ENCODE measurements at places on chromosomes 7 and 10.

GRCh38 chr10:111222961-111223360 lies 146.1 kb downstream of the ADRA2A start:
- DNase-seq: no peak

- DNase-seq: no peak
Measured at GRCh38 chr10:86400705-86401587, 34.4 kb upstream of the GRID1 start.

DNA sequence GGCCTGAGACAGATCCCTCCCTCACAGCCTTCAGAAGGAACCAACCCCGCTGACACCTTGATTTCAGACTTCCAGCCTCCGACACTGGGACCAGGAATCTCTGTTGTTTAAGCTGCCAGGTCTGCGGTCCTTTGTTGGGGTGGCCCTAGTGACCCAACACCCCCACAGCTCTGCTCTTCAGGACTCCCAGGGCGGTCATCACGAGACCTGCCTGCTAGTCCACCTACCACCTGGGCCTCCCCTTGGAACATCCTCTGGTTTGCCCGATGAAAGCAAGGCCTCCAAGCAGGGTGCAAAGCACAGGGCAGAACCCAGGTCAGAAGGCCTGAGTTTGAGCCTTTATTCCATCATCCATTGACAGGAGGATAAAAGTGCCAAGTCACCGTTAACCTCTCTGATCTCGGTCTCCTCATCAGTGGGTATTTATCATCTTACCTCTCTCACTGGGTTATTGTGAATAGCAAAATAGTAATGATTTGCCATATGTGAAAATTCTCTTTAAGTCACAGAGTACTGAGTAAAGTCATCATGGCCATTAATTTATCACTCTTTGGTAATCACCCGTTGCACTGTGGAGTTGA lies 16.9 kb upstream of the SMARCD3 start:
- DNase-seq: no peak

DNA sequence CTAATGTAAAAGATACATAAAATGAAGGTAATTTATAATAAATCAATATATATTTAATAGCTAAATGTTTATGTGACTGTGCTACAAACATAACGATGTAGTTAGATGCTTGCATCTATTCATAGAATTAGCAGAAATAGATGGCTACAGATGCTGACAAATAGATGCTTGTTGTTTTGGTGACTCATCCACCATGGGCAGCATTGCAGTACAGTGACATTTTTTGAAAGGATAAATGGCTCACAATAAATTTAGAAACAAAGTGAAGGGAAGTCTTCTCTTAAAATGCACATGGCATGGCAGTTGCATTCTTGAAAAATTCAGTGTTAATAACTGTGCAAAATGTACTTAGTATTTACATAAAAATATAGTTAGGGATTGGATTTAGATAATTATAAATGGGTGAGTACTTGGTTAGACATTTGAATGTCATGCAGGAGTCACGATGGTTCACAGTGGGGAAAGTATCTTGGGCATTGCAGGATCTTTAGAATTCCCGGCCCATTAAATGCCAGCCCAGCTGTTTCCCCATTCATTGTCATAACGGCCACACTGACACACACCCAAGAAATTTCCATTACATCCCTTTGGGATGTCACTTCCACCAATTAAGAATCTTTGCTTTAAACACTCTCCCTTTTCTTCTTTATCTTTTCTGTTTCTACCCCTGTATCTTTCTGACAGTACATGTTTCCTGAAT lies 564.1 kb downstream of the ATRNL1 start:
- no peak for DNase-seq

GRCh38 chr7:121026577-121027111 lies 38.1 kb downstream of the CPED1 start:
- no peak for DNase-seq

DNA sequence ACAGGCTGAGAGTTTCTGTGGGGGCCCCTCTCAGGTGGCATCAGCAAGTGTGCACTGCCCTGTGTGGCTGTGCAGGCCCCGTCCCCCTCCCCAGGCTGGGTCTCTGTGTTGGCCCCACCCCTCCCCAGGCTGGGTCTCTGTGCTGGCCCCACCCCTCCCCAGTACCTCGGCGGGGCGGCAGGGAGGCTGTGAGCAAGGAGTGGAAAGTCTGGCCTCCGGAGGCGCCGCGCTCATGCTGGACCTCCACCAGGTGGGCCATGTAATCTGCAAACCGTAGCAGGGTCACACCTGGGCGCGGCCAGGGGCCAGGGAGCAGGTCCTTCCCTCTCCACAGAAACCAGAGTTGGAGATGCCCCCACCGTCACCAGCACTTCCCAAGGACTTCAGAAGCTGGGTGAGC lies 21.4 kb upstream of the MICALL2 start:
- DNase-seq: no peak

GRCh38 chr7:102425639-102426267 lies 7.6 kb upstream of the ORAI2 start:
- DNase-seq: no peak

DNA sequence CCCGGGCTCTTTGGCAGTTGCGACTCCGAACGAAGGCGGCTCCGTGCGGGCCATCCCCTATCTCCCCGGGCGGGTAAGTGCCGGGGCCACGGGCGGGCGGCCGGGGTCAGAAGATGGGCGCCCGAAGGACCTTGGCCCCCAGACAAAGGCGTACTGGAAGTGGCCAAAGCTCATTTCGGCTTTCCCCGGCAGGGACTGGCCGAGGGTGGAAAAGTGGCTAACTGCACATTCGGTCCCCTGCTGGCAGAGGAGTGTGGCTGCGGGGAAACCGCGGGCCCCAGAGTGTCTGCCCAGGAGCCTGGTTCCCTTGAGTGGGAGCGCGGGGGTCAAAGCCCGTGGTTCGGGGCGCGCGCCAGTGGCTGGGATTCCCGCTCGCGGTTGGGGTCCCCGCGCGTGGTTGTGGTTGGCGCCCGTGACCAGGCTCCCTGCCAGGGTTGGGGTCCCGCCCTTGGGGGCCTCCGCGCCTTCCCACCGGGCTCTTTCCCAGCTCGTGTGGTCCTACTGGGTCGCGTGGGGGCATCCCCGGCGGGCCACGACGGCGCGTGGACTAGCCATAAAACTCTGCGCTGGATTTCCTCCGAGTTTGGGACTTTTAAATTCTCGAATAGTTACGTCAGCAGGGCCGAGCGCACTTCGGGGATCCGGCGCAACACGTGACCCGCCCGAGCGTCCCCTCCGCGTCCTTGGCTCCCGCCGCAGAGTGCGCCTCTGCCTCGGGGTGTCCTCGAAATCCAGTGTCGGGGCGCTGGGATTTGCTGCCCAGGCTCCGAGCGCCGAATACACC lies 124.4 kb downstream of the TACC2 start:
- DNase-seq: no peak

DNA sequence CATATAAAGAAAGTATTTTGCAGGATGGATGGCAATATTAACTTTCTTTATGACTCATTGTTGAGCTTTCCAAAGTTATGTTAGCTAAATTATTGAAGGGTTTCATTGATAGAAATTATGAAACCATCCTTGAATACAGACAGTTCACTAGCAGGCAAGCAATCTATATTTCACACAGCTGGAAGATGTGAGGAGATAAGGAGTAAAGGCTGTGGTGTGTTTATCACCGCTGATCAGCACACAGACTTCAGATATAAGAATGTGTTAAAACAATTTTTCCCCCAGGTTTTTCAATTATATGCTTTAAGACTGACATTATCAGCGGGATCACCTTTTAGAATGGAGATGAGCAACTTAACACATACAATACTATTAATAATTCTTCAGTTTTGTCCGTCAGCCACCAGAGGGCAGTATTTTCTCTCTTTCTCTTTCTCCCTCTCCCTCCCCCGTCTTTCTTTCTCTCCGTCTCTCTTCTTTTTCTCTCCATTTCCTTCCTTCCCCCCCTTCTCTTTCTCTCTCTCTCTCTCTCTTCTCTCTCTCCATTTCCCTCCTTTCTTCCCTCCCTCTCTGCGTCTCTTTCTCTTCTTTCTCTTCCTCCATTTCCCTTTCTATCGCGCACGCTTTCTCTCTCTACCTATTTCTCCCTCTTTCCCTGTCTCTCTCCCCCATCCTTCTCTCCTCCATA lies 62.9 kb upstream of the FAM171A1 start:
- DNase-seq: no peak

DNA sequence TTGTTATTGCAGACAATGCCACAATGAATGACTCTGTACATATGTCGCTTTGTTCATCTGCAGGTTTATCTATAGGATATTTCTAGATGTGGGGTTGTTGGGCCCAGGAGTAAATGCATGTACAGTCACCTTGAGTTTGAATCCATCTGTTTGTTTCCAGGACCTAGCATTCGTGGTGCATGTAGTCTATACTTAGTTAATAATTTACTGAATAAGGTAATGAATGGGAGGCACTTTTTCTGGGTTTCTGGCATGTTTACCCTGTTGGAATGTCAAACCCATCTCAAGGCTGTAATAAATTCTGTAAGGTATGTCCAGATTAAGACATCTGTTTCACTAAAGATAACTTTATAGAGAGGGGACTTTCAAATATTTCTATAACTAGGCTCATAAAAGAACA lies 23.5 kb downstream of the HECTD2 start:
- DNase-seq: no peak
